ENCODE measurements at places on chromosomes 12 and 14.

DNA sequence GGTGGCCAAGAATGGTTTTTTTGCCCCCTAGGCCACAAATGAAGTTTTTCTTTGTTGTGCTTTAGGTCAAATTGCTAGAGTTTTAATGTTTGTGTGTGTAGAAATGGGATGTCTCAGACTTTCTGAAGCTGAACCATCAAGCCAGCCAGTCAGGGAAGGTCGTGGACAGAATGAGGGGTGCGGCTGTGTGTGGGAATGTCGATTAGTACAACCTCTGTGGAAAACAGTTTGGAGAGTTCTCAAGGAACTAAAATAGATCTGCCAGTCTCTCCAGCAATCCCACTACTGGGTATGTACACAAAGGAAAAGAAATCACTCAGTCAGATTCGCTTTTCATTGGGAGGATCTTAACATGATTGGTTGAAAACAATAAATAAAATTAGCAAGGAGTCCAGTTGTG, 44.5 kb downstream of the ACACB start:
- DNase-seq: no peak

GRCh38 chr12:91109148-91109564, 2.1 kb downstream of the LUM start:
- peak; percentile 88 for DNase-seq

GRCh38 chr12:131784909-131785762, 43.1 kb upstream of the MMP17 start:
- DNase-seq: peak; percentile 57

- DNase-seq: no peak
These were observed 79.9 kb upstream of the CCDC175 start for GRCh38 chr14:59656473-59656872.

DNA sequence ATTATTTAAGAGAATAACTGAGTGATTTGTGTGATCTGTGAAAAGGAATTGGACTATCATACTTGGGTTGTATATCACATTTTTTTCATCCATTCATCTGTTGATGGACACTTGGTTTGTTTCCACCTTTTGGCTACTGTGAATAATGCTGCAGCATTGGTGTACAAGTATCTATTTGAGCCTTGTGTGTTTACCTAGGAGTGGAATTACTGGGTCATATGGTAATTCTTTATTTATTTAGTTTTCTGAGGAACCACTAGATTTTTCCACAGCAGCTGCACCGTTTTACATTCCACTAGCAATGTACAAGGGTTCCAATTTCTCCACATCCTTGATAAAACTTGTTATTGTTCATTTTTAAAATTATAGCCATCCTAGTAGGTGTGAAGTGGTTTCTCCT, 56.1 kb downstream of the APAF1 start:
- no peak for DNase-seq

DNA sequence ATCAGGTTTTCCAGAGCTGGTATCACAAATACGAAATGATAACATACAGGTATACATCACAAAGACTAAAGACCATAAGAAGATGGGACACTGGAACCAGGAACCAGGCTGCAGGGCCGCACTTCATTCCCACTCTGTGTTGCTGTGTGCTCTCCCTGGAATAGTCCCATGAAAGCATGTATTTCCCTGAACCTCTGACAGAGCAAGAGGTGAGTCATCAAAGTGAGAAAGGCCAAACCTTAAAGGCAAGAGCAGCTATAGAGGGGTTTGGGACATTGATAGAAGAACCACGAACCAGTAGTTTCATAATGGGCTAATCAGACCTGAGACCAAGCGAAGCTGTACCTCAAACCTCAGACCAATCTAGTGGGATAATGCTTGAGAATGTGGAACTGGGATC, 283.0 kb upstream of the PRKD1 start:
- DNase-seq: peak; percentile 66

DNA sequence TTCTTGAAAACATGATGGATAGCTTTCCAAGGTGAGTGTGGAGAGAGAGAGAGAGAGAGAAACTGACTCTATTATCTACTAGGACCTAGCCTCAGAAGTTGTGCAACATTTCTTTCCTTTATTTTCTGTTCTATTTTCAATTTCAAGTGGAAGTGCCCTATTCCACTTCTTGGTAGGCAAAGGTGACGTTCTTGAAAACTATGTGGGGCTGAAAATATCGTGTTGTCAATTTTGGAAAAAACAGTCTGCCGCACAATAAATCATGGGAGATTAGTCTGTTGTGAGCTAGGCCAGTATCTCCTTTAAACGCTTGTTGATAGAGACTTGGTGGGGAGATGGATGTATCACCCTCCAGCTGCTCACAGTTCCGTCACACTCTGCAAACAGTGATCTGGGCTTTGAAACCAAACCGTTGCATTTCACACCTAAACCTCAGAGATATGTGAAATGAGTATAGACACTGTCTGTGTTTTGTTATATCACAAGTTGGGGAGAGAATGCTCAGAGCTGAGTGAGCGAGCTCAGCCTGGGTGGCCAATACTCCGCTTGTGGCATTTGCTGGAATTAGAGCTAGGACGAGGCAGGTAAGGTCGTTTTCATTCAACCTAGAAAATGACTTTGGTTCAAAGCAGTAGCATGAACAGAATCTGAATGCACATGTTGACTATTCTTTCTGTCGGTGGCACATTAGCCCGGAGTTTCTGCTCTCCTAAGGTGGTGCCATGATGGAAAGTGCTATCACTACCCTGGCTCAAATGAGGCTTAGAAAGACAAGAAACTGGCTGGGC, 75.1 kb upstream of the ST8SIA1 start:
- DNase-seq: no peak

- DNase-seq: peak; percentile 100
These were observed 49.1 kb downstream of the NCOR2 start for GRCh38 chr12:124518051-124518932.

- no peak for DNase-seq
These were observed 426.2 kb downstream of the BCAT1 start for GRCh38 chr12:24522736-24523135.

DNA sequence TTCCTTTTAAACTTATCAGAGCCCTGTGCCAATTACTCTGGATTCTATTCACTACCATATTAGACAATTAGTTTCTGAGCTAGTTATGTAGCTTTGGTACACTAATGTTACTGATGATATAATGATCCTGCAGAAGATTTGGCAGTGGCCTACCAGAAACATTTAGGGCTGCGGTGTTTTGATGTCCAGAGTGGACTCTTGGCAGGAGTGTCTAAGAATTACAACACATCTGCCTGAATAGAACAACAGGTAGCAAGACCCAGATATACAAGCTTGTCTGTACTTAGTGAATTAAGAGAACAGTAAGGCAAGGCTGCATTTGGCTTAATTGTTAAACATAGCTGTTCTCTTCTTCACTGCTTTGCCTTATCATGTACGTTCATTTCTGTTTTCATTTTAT, 691.6 kb upstream of the FBXO33 start:
- no peak for DNase-seq

DNA sequence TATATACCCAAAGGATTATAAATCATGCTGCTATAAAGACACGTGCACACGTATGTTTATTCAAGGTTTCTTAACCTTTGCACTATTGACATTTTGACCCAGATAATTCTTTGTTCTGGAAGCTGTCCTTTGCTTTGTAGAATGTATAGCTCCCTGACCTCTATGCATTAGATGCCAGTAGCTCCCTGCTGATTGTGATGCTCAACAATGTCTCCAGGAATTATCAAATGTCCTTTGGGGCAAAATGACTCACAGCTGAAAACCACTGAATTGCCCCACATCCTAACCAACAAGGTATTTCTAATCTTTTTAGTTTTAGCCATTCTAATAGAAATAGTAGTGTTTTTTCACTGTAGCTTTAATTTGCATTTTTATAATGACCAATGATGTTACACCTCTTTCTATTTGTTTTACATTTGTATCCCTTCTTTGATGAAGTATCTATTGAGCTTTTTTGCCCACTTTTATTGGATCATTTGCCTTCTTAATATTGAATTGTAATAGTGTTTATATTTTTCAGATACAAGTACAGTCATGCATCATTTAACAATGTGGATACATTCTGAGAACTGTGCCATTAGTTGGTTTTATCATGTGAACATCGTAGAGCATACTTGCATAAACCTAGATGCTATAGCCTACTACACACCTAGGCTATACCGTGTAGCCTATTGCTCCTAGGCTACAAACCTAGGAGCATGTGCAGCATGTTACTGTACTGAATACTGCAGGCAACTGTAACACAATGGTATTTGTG, 10.4 kb upstream of the NOPCHAP1 start:
- peak; percentile 80 for DNase-seq

DNA sequence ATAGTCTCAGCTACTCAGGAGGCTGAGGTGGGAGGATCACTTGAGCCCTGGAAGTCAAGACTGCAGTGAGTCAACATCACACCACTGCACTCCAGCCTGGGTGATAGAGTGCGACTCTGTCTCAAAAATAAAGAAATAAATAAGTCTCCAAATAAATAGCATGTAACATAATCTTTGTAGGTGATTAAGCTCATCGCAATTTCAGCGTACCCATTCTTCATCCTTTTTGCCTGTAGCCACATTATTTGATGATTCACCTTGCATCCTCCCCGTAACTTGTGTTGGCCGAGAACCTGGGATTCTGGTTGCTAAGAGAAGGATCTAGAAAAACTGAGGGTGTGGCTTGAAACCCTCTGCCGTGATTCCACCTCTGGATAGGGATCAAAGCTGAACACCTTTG, 115.1 kb downstream of the GALC start:
- DNase-seq: peak; percentile 19

- DNase-seq: no peak
These were observed 52.1 kb downstream of the LRCOL1 start for GRCh38 chr12:132558042-132558856.

GRCh38 chr12:27899151-27899661, 73.3 kb downstream of the PTHLH start:
- DNase-seq: peak; percentile 96

- peak; percentile 50 for DNase-seq
These were observed 233.2 kb downstream of the NRXN3 start for GRCh38 chr14:78403278-78403815.

DNA sequence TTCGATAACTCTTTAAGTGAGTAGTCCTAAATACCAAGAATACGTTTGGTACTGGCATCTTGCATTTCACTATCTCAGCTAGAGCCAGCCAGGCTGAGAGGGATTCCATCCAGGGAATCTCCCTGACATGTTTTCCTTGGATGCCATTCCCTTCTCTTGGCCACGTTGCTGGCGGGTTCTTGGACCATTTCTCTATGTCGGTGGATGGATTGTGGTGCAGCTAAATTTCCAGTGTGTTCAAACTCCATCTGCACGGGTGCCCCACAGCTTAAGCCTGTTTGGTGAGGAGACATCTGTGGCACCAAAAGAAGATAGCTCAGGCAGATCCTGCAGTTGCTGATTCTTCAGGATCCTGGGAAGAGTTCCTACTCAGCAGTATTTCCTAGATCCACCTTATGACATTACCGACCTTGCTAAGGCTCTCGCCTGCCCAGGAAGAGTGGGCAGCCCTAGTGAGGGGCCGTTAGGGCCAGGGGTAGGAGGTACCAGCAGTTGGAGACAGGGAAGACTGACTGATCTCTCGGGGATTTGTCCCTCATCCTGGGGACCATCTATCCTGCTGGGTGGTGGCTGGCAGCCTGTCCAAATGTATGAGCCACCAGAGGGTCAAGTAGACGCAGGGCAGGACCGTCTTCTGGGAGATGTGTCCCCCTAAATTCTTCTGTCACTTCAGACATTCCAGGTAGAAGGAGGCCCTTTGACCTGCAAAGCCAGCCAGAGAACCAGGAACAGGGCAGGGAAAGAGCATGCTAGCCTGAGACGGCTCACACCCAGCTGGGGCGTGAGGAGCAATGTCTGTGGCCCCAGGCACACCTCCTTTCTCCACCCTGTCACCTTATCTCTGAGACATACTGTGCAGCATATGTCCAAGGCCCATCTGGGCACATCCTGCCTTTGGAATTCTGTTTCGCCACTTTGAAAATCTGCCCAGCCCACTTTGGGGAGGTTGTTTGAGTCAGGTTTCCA, 72.6 kb upstream of the CAPRIN2 start:
- DNase-seq: no peak

DNA sequence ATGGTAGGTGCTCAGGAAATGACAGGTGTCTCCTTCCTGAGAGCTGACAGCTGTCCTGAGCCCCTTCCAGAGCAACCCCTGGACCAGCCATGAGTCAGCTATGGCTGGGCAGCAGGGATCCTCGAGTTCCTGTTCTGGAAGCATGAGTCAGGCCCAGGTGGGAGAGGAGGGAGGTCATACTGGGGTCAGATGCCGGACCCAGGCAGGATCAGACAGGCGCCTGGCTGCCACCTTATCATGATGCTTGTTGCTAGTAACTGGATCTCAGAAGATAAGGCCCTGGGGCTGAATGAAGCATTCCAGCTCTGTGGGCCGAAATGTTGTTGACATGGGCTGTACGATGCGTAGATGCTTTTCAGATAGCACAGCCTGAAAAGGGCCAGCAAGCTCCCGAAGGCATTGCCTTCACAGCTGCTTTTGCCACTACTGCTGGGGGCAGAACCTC, 17.4 kb upstream of the KRT7 start:
- peak; percentile 44 for DNase-seq

DNA sequence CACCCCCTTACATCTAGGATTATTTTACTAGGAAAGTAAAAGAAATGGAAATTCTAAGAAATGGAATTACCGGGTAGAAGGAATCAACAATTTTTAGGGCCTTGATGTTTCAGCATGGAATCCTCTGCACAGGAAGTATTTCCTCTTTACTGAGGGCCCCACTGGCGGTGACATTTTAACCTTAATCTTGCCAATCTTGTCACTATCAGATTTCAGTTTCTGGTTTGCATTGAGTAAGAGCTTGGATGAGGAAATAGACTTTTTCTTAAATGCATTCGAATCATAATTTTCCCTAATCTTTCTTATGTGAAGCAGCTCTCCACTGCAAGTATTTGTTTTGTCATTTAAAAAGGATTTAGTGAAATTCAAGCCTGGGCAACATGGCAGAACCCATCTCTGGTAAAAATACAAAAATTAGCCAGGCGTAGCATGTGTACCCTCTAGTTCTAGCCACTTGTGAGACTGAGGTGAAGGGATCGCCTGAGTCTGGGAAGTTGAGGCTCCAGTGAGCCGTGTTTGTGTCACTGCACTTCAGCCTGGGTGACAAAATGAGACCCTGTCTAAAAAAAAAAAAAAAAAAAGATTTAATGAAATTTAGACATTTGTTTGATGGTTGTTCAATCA, 40.7 kb downstream of the TPCN1 start:
- DNase-seq: no peak

- DNase-seq: no peak
These were observed 21.6 kb downstream of the PRKCH start for GRCh38 chr14:61342932-61343331.

DNA sequence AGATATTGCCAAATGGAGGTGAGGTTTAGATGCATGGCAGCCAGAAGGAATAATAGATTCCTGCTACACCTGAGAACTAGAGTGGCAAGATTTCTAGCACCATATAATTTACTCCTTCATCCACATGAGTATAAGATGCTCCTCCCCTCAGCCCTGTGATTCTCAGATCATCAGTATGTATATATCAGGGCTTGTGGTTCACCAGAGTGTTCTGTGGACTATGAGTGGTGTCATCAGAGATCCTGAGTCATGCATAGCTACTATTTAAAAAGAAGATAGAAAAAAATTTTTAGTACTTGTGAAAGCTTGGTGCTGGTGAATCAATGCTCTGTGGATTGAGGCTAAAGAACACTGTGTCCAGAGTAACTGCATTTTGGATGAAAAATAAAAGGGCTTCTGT, 285.9 kb downstream of the BMP4 start:
- peak; percentile 87 for DNase-seq

GRCh38 chr12:53844994-53845844, 93.4 kb upstream of the HOXC13 start:
- DNase-seq: peak; percentile 46

All from fibroblast of upper back skin (primary cell).